ENCODE measurements at places on chromosomes 1 and 21. TPM values are rescaled to one million over a fixed set of nuclear protein-coding genes. Genes with fewer than 3 reads are reported as not detected.

Gene OR2T33
- total RNA-seq: not detected

Gene BSND
- not detected for total RNA-seq

Gene VAV3
- total RNA-seq: 3.1 TPM

Gene CD2
- 168 TPM for total RNA-seq

Gene CD55
- 91.3 TPM for total RNA-seq

Gene OR14K1
- total RNA-seq: not detected

Gene RPE65
- not detected for total RNA-seq

Gene ST6GALNAC3
- total RNA-seq: 0.30 TPM

Gene C1orf52
- total RNA-seq: 23.2 TPM

Gene OR10Z1
- total RNA-seq: not detected

Measured in T-helper 2 cell treated with Interferon-gamma antibody and Interleukin-4, amounts not matched to agents 100 ng/mL and 5 ng/mL, for 36 hours (primary cell).